ENCODE measurements at places on chromosomes 7 and 10. TPM values are rescaled to one million over a fixed set of nuclear protein-coding genes. Genes with fewer than 3 reads are reported as not detected.
A peak's percentile ranks its signal among the peaks of the same experiment; 100 is the strongest.

DNA sequence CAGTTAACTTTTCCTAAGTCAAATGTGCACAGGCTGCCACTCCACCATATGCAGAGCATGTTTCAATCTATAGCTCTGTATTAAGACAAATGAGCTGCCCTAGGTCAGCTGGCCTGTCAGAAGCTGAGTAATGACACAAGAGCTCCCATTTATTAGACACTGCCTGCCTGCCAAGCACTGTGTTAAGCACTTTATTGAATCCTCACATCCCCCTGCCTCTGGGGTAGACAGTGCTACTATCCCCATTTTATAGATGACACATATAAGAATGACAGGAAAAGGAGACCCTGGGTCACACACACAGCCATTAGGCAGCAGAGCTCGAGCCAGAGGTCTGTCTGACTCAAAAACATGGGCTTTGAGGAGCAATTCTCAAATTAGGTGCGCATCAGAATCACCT, 179.8 kb upstream of the PDE1C start:
- no peak for DNase-seq

The MRPL32 gene
- 80.8 TPM for polyA plus RNA-seq

DNA sequence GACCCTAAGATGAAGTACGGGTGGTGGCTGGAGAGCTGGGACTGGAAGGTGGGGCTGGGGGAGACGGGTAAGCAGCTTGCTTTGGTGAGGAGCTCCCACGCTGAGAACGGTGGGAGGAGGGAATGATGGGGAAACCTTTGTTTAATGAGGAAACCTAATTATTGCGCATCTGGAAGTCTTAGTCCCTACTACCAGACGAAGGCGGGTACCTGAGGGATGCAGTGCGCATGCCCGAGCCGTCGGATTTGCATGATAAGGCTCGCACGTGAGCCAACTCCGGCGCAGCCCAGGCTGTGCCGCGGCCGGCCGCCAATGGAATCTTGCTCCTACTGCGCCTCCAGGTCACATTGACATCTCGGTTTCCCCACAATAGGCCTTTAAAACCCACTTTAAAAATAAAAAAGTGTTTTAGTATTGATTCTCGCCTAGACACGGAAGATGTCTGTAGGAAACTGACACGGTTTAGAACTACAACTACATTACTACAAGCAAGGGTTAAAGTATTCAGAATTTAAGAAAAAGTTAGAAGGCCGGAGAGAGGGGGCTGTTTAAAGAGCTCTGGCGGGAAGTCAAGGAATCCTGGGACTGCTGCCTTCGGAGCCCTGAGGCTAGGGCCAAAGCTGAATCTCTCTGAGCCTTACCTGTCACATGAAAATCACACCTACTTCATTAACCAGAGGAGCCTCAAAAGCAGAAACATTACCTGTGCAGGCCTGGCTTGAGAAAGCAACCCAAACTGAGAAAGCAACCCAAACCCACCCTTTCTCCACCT, 12.1 kb upstream of the DLX6 start:
- DNase-seq, result no peak

DNA sequence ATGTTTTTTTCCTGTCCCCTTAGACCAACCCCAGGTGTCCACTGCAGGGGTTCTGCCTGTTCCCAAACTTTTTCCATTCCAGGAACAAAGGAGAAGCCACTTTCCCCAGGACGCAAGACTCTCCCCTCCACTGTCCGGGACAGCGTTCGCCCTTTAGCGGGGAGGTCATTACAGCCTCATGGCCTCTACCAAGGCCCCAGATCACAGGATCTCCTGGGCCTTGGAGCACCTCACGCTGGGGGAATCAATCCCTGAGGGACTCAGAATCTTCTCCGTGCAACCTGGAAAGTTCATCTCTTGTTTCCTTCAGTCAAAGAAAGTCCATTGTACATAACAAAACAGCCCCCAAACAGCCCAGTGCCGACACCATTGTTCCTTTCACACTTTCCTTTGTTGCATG, 41.2 kb downstream of the MKI67 start:
- DNase-seq, result no peak

The TMEM60 gene
- polyA plus RNA-seq, result 29.8 TPM

- DNase-seq, result no peak
These were observed 26.6 kb upstream of the ASCC1 start for GRCh38 chr10:72242675-72243074.

GRCh38 chr7:41316410-41316809, 386.5 kb downstream of the INHBA start:
- DNase-seq, result no peak

DNA sequence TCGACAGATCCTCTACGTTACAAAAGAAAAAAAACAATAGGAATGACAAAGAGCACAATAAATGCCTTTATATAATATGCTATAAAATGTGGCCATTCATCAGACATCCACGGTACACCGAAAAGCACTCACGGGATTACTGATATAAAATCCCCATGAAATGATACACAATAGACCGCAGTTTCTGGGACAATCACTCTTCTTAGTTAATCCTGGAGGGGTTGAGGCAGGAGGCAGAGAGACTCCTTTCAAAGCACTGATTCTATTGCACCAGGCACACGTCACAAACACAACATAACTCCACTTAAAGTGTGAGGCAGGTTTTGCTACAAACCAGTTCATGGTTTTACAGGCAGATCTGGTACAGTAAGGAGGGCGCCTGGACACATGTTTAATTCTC, 113.8 kb downstream of the FGFR2 start:
- no peak for DNase-seq

DNA sequence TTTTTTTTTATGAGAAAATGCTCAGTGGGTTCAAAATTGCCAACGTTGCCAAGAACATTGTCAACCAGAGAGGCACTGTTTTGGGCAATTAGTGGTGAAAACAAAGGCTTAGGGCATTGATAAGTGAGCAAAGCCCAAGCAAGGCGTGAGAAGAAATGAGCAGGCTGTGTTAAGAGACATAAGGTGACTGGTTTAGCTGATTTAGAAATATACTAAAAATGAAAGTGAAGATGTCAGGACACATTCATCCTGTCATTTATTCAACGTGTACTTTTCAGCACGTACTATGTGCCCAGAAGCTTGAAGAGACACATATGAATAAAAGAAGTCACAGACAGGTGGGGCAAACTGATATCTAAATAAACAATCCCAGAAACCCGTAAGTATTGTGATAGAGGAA, 31.8 kb downstream of the AOAH start:
- DNase-seq, result no peak

The MRC1 gene
- 0.01 TPM for polyA plus RNA-seq

The CC2D2B gene
- 0.15 TPM for polyA plus RNA-seq

DNA sequence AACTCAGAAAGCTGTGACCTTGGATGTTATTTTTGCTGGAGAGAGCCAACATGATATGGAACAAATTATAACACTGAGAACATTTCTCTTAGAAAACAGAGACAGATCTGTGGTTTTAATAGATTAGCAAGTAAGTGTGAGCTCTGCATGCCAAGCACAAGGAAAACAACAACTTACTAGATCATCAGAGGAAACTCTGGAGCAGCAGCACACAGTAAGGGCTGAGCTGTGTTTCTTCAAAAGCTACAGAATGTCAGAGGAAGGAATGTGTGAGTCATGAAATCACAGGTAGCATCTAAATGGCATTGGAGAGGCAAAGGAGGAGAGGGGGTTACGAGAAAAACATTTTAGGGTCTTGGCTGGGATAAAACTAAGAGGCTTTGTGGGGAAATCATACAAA, 283.4 kb upstream of the FZD8 start:
- no peak for DNase-seq

DNA sequence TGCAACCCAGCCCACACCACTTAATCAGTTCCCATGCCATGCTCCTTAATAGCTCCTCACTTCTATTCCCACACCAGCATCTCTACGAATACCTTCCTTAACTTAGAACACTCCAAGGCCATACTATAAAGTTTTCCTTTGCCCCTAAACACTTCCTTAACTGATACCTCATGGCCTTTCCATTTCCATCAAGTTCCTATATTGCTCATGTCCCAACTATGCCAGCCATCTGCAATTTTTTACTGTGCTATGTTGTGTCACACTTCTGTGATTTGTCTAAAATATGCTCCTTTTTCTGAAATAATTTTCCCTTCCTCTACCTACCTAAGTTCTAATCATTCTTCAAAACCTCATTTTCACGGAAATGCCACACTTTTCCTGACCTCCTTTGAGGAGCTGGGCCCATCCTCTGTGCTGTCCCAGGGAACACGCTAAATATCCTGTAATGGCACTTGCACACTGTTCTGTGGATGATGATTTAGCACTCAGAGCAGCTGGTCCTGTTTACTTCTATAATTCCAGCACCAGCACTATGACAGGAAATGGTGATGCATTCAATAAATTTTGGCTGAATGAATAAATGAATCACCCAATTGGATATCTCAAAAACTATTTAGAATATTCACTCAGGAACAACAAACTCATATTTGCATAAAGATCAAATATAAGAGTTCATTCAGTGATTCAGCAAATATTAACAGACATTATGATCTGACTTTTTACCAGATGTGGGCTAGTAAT, 266.5 kb upstream of the HGF start:
- DNase-seq, result no peak

- no peak for DNase-seq
These were observed 201.6 kb downstream of the MBL2 start for GRCh38 chr10:52571018-52571417.

- no peak for DNase-seq
These were observed 127.2 kb upstream of the CDK6 start for GRCh38 chr7:92963566-92963965.

GRCh38 chr10:124450783-124451057, 885 bp upstream of the NKX1-2 start:
- no peak for DNase-seq

GRCh38 chr7:12771378-12771877, 84.0 kb downstream of the ARL4A start:
- no peak for DNase-seq

The SPACDR gene
- 0.33 TPM for polyA plus RNA-seq

The RBAK gene
- 6.8 TPM for polyA plus RNA-seq

DNA sequence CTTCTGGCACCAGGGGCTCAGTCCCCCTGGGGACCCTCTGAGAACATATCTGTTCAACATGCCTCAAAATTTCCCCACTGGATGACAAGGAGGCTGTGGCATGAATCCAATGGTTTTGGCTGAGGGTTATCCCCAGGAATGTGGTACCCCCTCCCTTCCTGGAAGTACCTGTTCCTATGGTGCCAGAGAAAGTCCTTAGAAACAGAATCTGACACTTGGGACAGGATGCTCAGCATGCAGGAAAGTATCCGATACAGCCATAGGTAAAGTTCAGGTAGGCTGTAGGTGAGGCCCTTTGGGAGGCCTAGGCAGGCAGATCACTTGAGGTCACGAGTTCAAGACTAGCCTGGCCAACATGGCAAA, 42.7 kb upstream of the A1CF start:
- DNase-seq, result no peak

GRCh38 chr7:101606498-101606923, 22.6 kb downstream of the MYL10 start:
- DNase-seq, result no peak

The CDHR3 gene
- 4.5 TPM for polyA plus RNA-seq

DNA sequence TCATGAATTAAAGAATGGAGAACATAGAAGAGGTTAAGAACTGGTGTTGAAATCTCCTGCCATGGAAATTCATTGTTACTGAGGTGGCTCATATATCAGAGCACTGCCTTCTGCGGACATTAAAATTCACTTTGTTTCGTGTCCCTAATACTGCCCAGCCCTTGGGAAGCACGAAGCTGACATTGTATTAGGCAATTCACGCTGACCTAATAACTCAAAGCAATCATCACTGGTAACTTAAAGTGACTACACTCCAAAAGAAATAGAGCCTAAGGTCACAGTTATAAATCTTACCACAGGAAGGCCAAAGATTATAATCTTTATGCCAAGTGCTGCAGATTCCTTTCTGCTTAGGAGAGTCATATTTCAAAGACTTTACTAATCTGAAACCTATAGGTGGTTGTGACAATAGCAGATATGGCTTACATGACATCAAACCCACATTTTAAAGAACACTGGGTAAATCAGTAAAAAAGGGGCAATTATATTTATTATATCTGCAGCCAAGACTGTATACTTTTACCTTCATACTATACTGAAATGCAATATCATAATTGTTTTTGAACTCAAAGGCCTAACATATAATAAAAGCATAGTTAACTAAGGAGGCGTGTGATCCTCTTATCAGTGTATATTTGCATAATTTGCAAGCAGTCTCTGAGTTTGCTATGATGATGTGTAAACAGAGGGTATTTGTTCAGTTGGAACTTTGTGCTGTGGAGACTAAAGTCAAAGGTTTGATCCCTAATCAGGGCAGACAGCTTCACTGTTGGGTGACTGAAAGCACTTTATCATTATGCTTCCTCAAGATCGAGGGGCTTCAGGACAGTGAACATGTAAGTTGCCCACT, 51.9 kb upstream of the CAPZA2 start:
- no peak for DNase-seq

GRCh38 chr7:41706228-41706930, 3.5 kb upstream of the INHBA start:
- no peak for DNase-seq

The BCL7B gene
- polyA plus RNA-seq, result 51.7 TPM

GRCh38 chr7:46478046-46478445, 557.0 kb upstream of the IGFBP3 start:
- DNase-seq, result no peak

The PRRT4 gene
- 0.16 TPM for polyA plus RNA-seq

- no peak for DNase-seq
These were observed 49.8 kb upstream of the SLC35B4 start for GRCh38 chr7:134366481-134366880.

DNA sequence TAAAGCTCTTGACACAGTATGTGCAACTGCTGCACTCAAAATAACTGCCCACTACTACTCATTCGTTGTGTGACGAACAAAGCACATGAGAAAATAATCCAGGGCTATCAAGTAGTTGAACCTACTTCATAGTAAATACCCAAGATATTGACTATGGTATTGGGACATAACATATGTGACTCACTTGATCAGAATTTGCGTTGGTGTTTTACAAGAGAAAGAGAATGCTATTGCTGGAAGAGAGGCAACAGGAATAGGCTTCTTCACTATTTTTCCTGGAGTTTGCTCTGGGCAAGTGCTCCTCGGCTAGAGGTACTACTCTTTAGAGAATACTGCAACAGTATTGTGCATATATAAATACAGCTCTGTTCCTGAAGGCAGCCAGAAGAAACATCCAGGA, 2.5 kb downstream of the DGKB start:
- DNase-seq, result no peak

DNA sequence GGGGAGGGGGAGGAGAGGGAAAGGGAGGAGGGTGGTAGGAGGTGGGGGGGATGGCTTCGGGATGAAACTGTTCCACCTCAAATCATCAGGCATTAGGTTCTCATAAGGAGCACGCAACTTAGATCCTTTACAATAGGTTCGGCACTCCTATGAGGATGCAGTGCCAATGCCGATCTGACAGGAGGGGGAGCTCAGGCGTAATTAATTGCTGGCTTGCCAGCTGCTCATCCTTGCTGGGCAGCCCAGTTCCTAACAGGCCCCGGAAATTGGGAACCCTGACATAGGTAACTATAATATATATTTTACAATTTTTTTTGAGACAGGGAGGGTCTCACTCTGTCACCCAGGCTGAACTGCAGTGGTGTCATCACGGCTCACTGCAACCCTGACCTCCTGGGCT, 118.8 kb upstream of the SFMBT2 start:
- peak; percentile 13 for DNase-seq

All from A549 (cell line).